Fibroblast of skin of scalp (primary cell): ENCODE measurements at places on chromosomes 6 and 20.

GRCh38 chr6:112470950-112471349 lies 123.8 kb downstream of the RFPL4B start:
- no peak for DNase-seq

- peak; percentile 62 for DNase-seq
Observed at GRCh38 chr6:138493413-138493812, 5.9 kb downstream of the NHSL1 start.

GRCh38 chr6:110351986-110352385 lies 6.2 kb downstream of the METTL24 start:
- DNase-seq, result no peak

GRCh38 chr6:135250234-135250633 lies 69.1 kb downstream of the MYB start:
- DNase-seq, result peak; percentile 20

- peak; percentile 83 for DNase-seq
Observed at GRCh38 chr6:145735356-145736165, at the start of gene EPM2A. EPM2A (minus strand) TSS chr6:145735520; CDS start chr6:145735498, 22 bp downstream.

DNA sequence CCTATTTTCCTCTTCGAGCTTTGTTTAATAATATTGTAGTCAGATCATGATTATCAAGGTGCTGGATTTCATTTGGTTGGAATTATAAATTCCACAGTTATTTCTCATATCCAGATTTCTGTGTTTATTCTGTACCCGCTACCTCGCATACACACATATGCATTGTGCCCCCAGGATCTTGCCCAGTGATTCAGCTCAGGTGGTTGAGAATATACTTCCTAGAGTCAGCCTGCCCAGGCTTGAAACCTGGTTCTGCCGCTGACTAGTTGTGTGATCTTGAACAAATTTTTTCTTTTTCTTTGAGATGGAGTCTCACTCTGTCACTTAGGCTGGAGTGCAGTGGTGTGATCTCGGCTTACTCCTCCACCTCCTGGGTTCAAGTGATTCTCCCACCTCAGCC lies 14.7 kb downstream of the GINM1 start:
- no peak for DNase-seq

DNA sequence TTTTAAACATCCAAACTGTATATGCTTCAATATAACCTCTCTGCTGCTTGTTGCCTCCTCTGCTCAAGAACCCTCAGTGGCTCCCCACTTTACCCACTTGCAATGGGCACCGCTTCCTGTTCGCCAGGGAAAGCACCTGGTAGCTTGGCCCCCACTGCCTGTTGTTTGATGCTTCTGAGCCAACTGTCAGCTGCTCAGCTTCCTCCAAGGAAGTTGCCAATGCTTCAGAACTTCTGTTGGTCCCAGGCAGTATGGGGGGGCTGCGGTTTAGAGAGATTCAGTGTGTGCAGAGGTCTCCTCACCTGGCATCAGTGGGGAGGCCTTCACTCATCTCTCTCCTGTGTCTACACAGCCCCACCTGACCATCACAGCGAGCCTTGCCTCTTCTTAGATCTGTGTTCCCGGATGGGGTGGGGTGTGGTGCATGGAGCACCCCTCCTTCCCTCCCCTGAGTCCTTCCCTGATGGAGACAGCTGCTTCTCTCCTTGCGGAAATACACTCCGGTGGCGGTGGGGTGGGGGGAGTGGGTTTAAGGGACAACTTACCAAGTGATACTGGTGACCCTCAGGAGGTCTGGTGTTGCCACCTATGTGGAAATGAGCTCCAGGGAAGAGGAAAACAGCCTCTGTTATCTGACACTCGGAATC lies 308.1 kb downstream of the CDH26 start:
- DNase-seq, result no peak

- no peak for DNase-seq
Observed at GRCh38 chr6:142706210-142706609, 238.8 kb downstream of the HIVEP2 start.

DNA sequence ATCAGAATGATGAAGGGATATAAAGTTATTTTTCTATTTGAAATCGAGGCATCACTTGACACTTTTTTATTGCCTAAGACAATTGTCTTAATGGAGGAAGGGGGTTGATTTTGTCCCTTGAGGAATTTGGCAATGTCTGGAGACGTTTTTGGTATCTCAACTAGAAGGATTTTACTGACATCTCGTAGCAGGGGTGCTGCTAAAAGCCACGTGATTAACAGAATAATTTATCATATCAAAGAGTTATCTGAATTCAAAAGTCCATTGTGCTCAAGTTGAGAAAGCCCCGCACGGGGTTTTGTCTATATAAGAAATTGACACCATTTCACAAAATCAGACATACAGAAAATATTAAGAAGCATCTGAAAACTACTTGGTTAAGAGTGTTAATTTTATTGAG lies 1.5 kb upstream of the TAAR6 start:
- no peak for DNase-seq

DNA sequence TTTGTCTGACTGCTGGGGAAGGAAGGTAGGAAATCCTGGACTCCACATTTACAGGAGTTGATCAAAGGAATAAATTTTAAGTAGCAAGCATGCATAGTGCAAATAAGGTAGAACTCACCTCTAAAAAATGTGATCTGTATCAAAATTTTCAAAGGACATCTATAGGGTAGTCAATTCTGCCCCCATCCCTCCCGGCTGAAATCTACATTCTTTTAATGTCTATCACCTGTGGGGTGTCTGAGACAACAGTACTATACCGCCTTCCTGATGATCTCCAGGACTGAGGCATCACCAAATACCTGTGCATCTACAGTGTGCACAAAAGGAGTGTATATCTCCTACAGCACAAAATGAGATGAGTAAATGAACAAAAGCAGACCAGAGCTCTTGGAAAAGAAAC lies 19.9 kb downstream of the CPNE1 start:
- DNase-seq, result no peak

DNA sequence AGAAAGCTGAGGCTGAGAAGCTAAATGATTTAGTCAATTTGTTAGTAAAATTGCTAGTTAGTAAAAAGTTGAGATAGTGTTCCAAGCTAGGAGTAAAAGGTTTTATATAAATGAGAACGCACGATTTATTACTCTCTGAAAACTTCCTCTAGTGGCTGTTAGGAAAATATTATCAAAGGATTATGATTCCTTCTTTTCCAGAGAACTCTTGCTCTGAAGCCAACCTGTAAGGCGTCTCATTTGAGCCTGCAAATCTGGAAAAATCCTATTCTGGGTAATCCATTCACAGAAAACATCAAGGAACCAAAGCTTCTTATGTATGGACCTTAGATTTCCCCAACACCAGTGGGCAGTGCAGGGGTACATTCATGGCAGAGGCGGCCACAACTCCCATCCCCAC lies 252.7 kb downstream of the SOD2 start:
- no peak for DNase-seq

- no peak for DNase-seq
Observed at GRCh38 chr6:4421837-4422236, 286.5 kb upstream of the ECI2 start.

- DNase-seq, result no peak
Observed at GRCh38 chr20:21234324-21234723, 68.8 kb upstream of the XRN2 start.

- DNase-seq, result peak; percentile 67
Observed at GRCh38 chr20:5652626-5653553, 97.3 kb upstream of the SHLD1 start.

DNA sequence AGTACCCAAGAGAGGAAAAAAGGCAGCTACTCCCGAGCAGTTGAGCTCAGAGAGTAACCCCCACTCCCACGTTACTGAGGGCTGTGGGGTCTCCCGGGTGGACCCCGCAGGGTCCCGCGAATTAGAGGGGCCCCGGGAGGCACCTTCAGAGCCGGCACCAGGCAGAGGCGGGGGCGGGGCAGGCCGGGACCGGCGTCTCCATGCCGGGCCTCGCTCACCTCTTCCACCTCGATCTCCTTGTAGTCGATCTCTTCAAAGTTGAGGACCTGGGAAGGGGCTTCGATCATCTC lies 381 bp downstream of the MAP3K7 start:
- DNase-seq, result no peak

- DNase-seq, result no peak
Observed at GRCh38 chr20:19749618-19750071, 8.4 kb upstream of the RIN2 start.

GRCh38 chr6:44058617-44059358 lies 68.5 kb downstream of the MRPL14 start:
- peak; percentile 98 for DNase-seq

DNA sequence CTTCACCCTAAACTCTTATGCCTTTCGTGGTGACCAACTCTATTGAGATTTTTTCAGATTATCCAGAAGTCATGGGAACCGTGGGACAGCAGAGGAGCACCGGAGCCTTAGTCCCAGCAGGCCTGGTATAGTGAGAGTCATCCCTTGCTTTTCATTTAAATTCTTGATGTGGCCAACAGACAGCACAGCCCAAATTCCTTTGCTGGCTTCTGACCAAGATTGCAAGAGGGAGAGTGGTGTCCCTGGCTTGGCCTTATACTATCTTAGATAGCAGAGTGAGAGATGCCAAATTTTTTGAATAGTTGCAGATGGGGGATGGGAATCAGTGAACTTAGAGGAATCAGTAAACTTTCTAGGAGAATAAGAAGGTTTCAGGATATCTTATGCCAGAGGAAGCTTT lies 7.8 kb downstream of the STX11 start:
- peak; percentile 99 for DNase-seq

DNA sequence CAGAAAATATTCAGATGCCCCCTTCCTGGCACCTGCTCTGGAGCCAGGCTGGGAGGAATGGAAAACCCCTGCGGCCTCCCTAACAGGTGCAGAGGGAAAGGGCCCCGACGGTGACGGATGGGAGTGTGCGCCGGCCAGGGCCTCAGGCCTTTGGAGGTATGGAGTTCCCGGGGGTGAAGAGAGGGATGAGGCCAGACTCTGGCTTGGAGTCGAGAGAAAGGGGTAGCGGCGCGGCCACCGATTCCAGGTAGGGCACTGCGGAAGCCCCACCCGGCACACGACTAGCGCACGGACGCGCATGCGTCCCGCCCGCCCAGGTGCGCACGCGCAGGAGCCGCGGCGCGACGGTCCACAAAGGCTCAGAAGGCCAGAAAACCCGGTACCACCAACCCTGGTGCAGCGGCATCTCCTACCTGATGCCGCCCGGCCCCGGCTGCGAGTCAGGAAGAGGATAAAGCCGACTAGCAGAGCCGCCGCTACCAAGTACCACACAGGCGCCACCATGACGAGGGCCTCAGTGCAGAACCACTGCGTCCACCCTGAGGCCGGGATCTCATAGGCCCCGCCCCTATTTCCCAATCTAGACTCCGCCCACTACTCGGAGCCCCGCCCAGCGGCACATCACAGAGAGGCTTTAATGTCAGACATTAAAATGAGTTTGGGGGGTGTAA lies at the start of gene DDRGK1:
DDRGK1 (minus strand) TSS at position 559 of the 671 bp plus-strand sequence; CDS start at position 504, 55 bp downstream.
- peak; percentile 82 for DNase-seq

DNA sequence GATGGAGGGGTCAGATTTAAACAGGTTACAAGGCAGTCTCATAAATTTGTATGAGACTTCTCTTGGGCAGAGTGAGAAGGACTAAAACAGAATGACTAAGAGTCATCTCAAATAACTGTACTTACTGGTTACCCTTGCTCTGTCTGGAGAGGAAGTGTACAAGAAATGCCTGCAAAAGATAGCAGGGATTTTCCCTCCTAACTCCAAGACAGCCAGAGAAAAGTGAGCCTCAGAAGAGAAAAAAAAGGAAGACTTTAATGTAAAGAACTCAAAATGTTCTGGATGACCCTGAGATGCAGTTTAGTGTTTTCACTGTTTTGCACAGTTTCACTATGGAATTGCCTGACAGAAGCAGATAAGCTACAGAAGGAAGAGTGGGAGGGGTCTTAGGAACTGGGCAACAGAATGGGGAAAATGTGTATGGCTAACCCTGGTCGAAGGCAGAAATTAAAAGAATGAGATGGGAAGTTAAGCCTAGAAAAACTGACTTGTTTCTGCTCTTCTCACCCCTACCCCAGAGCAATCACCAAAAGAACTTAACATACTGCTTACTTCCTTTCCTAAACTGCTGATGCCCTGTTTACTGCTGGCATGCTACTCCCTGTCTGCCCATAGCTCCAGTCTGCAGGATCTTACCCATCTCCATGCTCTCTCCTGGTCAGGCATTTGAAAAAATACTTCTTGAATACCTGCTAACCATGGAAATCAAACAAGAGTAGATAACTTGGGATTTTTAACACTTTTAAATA lies 98.1 kb upstream of the MARCKS start:
- no peak for DNase-seq

GRCh38 chr6:42100029-42100901 lies 42.2 kb downstream of the C6orf132 start:
- peak; percentile 41 for DNase-seq

- DNase-seq, result no peak
Observed at GRCh38 chr6:143934867-143935266, 70.6 kb downstream of the ZC2HC1B start.

GRCh38 chr20:57995381-57995977 lies 233.0 kb downstream of the ANKRD60 start:
- DNase-seq, result no peak

DNA sequence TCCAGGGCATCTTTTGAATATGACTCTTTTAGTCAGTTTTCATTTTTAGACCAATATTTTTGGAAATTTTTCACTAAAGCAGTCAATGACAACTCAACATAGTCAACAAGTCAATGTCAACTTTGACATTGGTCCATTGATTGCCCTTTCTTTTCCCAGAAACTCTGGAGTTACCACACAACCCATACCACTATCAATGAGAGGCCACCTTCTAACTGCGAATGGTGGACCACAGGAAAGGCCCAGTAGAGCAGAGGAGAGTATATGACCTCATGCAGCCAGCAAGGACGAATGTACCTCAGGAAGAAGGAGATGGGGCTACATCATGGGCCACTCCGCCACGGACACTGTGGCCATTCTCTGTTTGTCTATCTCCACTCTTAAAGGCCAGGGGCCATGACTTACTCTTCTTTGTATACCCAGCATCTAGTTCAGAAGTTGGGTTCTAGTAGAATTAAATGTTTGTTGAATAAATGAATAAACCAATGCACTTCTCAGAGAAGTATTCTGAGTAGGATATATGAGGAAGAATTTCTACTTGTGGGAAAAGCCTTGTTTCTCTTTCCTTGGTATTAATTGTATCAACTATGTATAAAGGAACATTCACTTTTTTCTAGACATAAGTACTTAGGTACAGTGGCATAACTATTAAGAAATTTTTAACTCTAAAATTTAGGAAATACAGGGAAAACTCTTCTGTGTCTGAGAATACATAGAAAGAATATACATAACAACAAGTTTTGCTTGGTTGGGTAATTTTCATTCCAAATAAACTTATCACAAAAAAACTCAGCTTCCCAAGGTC lies 562 bp upstream of the SMLR1 start:
- DNase-seq, result no peak

DNA sequence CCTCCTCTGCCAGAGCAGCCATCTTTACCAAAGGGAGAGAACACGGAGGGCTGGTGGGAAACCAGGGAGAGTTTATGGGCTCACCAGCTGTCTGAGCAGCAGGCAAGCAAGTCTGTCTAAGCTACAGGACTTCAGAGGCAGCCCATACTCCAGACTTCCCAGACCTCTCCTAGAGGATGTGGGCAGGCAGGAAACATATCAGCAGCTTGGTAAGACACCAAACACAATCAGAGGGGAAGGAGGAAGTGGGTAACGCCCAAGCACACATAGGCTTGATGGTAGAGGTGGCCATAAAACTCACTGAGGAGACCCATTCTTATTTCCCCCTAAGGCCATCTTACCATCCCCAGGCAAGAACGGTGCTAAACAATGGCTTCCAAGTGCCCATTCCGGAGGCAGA lies 143.1 kb upstream of the ARID1B start:
- DNase-seq, result no peak

GRCh38 chr6:11044712-11045167 lies 635 bp upstream of the ELOVL2 start:
- no peak for DNase-seq

GRCh38 chr6:83466328-83466727 lies 35.5 kb upstream of the ME1 start:
- DNase-seq, result no peak

- DNase-seq, result no peak
Observed at GRCh38 chr6:117497237-117497636, 14.8 kb downstream of the DCBLD1 start.

- no peak for DNase-seq
Observed at GRCh38 chr6:154247119-154247861, 109.3 kb downstream of the IPCEF1 start.
